Esophagus mucosa (tissue), 1 donor: ENCODE measurements at places on chromosomes 1 and 21.

DNA sequence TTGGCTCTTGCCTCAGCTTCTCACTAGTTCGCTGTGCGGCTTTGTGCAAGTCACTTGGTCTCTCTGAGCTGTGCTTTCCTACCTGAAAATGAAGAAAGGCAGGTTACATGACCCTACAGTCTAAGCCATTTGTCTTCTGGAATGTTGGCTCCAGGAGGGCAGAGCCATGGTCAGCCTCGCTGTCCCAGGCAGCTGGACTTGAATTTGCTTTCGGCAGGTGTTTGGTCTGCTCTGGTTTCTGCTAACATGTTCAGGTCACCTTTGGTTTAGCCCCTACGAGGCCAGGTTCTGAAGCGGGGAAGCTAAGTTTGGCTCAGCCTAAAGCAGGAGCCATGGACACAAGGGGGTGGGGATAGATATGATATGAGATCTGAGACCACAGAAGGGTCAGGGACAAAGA is 19.1 kb downstream of the LRRC38 start:
- no peak for ATAC-seq

DNA sequence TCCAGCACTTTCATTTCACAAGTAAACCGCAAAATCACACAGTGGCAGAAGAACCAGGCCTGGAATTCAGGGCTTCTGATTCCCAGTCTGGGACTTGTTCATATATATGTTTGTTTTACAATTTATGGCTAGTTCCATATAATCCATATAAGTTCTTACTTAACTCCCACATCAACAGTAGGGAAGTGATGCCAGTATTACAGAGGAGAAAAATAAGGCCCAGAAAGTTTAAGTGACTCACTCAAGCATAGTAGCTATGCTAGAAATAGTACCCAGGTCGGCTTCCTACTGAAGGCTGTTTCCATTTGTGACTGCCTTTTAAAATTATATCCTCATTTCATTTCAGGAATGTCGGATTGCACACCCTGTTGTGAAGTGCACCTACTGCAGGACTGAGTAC is 1.4 kb downstream of the FAM76A start:
- ATAC-seq, result no peak

DNA sequence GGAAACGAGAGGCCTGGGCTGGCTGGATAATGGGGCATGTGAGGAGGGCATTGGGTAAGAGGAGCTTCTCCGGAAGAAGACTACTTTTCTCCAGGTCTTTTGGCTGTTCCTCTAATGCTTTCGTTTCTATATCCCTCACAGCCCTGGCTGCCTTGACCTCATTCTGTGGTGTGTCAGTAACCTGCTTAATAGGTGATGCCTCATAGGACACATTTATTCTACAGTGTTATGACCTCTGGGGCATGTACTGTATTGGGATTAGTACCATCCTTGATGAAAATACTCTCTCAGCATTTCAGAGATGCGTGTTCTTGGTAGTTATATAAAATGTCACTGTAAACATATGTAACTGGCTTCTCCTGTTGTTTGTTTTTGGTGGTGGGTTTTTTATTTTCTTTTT is 40.1 kb downstream of the PGM1 start:
- ATAC-seq, result no peak

- ATAC-seq, result no peak
Measured at GRCh38 chr1:87426463-87427249, 98.0 kb downstream of the LMO4 start.
